Neural progenitor cell (in vitro differentiated cells): ENCODE measurements at places on chromosomes 7 and 10.

GRCh38 chr10:37860494-37861190, 3.2 kb upstream of the ZNF248 start:
- no peak overlapping the region for H3K27ac ChIP-seq
- no peak for DNase-seq
- H3K36me3 ChIP-seq = no peaks in the 10 kb centered on the region
- no peak overlapping the region for H3K4me3 ChIP-seq

- no peaks in the 10 kb centered on the region for H3K4me1 ChIP-seq
- no peak overlapping the region for H3K4me3 ChIP-seq
- H3K27me3 ChIP-seq = no peaks in the 10 kb centered on the region
- H3K27ac ChIP-seq = no peak overlapping the region
Observed at GRCh38 chr10:104515678-104516199, 125.4 kb upstream of the SORCS3 start.

- no peaks in the 10 kb centered on the region for H3K36me3 ChIP-seq
- no peaks in the 10 kb centered on the region for H3K27me3 ChIP-seq
- no peak overlapping the region for H3K4me3 ChIP-seq
- no peak for DNase-seq
- H3K27ac ChIP-seq = no peak overlapping the region
Observed at GRCh38 chr10:103780242-103781149, 74.9 kb downstream of the SH3PXD2A start.

DNA sequence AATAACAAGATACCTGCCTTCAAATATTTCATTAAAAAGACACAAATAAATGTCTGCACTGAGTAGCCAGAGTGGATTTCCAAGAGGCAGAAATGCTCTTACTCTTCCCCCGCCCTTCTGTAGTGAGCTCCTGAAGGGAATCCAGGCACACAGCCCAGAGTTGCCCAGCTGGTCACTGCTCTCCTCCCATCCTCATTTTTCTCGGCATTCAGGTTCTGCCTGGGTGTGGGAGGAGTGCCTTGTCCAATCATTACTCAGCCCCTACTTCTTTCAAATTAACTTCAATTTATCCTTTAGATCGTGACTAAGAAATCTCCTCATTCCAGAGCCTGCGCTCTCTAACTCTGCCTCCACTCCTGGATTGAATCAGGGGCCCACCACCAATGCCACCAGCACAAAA, 12.2 kb downstream of the CCDC6 start:
- no peaks in the 10 kb centered on the region for H3K36me3 ChIP-seq
- H3K4me1 ChIP-seq = peaks cover 4% of the 10 kb centered on the region
- no peak overlapping the region for H3K4me3 ChIP-seq
- no peaks in the 10 kb centered on the region for H3K27me3 ChIP-seq
- no peak for DNase-seq

- no peak overlapping the region for H3K27ac ChIP-seq
- DNase-seq = no peak
- no peak overlapping the region for H3K4me3 ChIP-seq
- H3K4me1 ChIP-seq = peaks cover 15% of the 10 kb centered on the region
- H3K27me3 ChIP-seq = no peaks in the 10 kb centered on the region
- H3K36me3 ChIP-seq = no peaks in the 10 kb centered on the region
Observed at GRCh38 chr7:148105853-148106252, 484.7 kb upstream of the C7orf33 start.

GRCh38 chr10:132912713-132913558, 29.4 kb downstream of the CFAP46 start:
- no peaks in the 10 kb centered on the region for H3K36me3 ChIP-seq
- DNase-seq = peak; percentile 86
- peaks cover 5% of the 10 kb centered on the region for H3K4me1 ChIP-seq
- no peak overlapping the region for H3K27ac ChIP-seq
- no peak overlapping the region for H3K4me3 ChIP-seq
- no peaks in the 10 kb centered on the region for H3K27me3 ChIP-seq

GRCh38 chr10:58544135-58544534, 31.5 kb downstream of the BICC1 start:
- H3K4me1 ChIP-seq = no peaks in the 10 kb centered on the region
- H3K36me3 ChIP-seq = no peaks in the 10 kb centered on the region
- no peaks in the 10 kb centered on the region for H3K27me3 ChIP-seq
- no peak overlapping the region for H3K27ac ChIP-seq
- no peak for DNase-seq

DNA sequence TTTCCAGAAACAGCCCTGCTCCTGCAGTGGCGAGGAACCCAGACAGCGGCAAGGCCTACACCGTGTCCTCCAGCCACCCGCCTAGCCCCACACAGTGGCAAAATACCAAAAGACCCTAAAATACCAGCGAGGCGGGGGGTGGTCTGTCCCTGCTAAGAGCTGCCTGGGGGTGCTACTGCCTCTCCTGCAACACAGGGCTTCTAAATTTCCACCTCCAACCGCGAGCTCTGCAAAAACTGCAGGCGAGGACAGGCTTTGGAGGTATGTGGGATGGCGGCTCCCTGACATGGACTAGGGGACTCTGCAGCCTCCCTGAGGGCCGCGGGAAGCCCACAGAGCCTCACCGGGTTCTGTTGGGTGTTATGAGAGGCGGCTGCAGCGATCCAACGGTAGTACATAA, 122.3 kb downstream of the WDR37 start:
- no peaks in the 10 kb centered on the region for H3K36me3 ChIP-seq
- H3K4me1 ChIP-seq = peaks cover 4% of the 10 kb centered on the region
- H3K27me3 ChIP-seq = no peaks in the 10 kb centered on the region
- H3K27ac ChIP-seq = no peak overlapping the region
- no peak for DNase-seq

- H3K4me3 ChIP-seq = no peak overlapping the region
Observed at GRCh38 chr10:113691381-113691780, 11.7 kb downstream of the CASP7 start.

DNA sequence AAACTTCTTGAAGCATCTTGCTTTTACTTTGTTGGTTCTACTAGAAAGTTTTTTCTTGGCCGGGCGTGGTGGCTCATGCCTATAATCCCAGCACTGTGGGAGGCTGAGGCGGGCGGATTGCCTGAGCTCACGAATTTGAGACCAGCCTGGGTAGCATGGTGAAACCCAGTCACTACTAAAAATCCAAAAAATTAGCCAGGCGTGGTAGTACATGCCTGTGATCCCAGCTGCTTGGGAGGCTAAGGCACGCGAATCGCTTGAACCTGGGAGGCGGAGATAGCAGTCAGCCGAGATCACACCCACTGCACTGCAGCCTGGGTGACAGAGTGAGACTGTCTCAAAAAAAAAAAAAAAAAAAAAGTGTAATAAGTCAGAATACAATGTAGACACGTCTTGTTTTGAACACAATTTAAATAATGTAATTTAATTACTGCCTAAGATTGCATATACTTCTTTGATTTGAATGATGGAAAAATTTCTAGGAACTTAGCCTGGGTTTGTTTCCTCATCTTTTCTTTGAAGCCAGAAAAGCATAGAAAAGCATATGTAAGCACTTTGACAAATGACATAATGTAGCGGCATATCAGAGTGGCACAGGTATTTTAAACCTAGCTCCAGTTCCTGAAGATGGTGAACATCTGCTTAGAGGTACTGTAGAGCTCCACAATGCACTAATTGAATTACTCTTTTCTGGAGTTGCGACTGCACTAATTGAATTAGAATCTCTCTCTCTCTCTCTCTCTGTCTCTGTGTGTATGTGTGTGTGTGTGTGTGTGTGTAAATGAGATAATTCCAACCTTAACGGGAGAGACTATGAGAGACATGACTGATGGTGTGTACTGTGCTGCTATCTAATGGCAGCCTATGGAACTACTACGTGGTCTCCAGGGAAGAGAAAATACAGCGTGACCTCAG, 87.8 kb downstream of the BTRC start:
- H3K27ac ChIP-seq = no peak overlapping the region
- H3K4me1 ChIP-seq = peaks cover 51% of the 10 kb centered on the region
- H3K27me3 ChIP-seq = no peaks in the 10 kb centered on the region
- H3K36me3 ChIP-seq = no peaks in the 10 kb centered on the region

DNA sequence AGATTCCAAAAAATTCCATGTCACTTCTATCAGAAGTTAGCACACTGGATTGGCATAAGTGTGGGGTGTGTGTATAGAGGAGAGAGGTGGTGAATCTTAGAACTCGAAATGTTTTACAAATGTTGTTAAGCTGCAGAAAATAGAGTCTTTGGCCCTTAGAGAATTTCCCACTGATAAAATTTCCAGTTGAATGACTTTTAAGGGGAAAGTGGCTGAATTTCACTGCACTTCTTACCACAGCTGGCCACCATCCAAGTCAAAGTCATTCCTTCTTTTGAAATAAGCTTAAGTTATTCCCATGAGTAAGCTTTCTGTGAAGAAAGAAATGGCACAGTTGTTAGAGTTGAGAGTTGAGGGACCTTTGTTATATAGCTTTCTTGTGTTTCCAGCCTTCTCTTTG, 13.9 kb downstream of the VCL start:
- H3K27me3 ChIP-seq = no peaks in the 10 kb centered on the region
- H3K27ac ChIP-seq = no peak overlapping the region
- H3K4me3 ChIP-seq = no peak overlapping the region
- peak; percentile 23 for DNase-seq
- H3K36me3 ChIP-seq = no peaks in the 10 kb centered on the region
- peaks cover 18% of the 10 kb centered on the region for H3K4me1 ChIP-seq

- H3K27me3 ChIP-seq = no peaks in the 10 kb centered on the region
- no peaks in the 10 kb centered on the region for H3K4me1 ChIP-seq
- no peaks in the 10 kb centered on the region for H3K36me3 ChIP-seq
- DNase-seq = no peak
- H3K27ac ChIP-seq = no peak overlapping the region
Observed at GRCh38 chr7:97293031-97293430, 175.5 kb downstream of the SDHAF3 start.
